HS-5 (cell line): ENCODE measurements at places on chromosomes 16 and 17.

DNA sequence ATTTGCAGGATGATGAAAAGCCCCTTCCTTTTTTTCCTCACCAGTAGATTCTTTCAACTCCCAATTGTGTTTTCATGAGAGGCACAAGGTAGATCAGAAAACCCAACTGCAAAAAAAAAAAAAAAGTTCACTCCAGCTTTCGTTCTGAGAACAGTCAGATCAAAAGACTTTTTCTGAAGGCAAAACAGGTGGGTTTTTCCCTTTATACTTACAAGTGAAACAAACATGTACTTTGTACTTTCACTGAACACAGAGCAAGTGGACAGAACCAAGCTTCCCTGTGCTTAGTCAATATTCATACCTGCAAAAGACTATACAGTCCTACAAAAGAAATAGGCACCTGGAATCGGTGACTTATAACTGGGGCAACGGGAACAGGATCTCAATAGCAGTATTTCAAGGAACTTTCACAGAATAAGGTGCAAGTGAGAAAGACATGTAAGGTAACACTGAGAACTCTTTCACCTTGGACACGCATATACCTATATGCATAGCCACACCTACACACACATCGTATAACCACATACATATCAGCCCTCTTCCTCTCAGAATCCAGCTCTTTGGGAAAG, 54.1 kb downstream of the TOX3 start:
- no peak for DNase-seq

DNA sequence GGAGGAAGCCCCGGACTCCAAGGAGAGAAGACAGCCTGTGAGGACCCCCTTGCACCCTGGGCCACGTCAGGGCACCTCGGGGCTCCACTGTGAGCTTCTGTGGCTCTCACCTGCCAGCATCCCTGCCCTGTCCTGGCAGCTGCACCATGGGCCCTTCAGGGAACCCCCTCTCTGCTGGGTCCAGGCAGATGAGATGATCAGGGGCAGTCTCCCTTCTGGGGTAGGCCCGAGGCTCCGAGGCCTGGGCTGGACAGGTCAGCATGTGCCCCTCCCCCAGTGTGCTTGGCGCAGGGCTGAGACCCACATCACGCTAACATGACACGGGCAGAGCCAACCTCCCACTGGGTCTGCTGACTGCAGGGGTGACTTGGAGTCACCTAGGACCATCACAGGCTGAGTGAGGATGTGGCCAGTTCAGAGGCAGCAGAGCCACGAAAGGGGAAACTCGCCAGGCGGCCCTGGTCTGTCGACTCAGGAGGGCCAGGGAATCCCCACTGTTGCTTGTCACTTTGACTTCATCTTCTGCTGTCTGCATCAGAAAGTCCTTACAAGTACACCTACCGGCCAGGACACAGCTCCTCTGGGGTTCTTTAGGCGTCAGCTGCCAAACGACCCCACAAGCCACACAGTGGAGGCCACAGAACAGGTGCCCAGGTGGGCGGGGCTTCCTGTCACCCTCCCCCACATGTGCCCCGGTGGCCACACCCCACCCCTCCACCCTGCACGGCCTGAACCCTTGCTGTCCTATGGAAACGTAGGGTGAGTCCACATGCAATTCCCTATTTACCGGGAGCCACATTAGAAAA, 2.2 kb downstream of the GALNS start:
- DNase-seq = no peak

DNA sequence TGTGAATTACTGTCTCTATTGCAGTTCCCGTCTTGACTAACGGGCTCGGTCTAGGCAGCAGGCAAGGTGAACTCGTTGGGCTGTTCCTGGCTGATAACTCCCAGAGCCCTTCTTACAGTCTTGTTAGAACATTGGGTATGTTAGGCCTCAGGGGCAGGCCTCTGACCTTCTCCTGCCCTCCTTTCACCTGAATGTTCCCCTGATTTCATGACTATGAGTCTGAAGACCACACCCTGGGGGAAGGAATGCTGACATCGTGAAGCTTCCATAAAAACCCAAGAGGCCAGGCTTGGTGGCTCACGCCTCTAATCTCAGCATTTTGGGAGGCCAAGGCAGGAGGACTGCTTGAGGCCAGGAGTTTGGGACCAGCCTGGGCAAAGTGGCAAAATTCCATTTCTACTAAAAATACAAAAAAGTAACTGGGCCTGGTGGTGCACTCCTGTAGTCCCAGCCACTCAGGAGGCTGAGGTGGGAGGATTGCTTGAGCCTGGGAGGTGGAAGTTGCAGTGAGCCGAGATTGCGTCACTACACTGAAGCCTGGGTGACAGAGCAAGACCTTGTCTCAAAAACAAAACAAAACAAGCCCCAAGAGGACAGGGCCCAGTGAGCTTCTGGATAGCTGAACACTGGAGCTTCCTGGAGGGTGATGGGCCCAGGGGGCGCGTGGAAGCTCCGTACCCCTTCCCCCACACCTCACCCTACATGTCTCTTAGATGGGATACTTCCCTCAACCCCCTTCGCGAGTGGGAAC, 47.8 kb upstream of the FBXO47 start:
- no peak for DNase-seq

DNA sequence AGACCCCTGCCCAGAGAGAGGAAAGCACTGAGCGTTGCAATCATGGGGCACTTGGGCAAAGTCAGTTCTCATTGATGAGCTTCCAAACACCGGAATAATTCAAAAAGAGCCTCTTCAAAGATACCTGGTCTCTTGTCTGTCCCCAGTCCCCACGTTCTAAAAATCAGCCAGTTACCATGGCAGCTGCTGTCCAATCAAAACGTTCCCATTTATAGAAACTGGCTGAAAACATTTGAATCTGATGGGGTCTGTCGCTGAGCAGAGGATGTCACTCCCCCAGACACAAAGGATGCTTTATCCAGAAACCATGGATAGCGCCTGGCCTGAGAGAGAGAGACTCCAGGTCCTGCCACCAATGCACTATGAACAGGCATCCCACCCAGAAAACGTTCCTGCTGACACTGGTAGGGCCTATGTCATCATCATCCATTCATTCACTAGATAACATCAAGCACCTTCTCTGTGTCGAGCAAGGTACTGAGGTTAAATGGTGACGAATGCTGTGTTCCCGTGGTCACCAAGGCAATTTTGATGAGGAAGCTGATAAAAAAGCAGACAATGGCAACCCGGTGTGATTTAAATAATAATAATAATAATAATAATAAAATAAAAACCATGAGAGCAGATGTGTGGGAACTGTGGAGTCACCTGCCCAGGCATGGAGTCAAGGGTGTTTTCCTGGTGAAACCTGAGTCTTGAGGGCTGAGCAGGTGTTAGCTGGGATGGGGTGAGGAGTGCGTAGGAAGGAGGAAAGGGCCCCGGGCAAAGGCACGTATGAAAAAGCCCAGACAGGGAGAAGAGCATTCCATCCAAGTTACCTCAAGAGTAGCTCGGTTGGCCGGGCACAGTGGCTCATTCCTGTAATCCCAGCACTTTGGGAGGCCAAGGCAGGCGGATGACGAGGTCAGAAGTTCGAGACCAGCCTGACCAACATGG, 19.0 kb upstream of the CALB2 start:
- no peak for DNase-seq

DNA sequence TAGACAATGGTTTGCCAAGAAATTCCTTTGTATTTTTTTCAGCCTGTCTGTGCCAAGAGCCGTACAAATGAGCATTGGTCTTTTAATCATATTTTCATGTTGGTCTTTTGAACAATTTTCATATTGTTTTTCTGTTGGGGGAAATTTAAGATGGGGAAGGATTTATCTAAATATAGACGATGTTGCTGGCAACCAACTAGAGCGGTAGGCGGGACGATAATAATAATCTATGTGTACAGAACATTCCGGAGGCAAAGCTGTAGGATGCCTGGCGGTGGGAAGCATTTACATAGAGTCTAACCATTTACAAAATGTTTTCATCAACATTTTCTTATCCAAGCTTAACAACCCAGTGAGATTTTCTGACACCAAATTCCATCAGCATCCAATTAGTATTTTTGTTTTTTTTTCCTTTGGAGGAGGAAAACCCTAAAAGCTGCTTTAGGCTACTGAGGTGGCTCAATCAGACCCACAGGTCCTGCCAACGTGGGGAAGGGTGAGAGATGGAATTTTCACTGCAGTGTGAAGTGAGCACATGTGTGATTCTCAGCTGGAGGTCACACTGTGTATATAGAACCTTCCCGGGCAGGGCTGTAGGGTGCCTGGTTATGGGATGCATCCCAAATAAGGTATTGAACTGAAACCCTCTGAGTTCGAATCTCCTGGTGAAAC, 11.7 kb upstream of the SEC14L1 start:
- DNase-seq = no peak

GRCh38 chr17:15945527-15946191, 729 bp downstream of the ADORA2B start:
- DNase-seq = no peak

- DNase-seq = no peak
Observed at GRCh38 chr17:49959183-49959935, 9.6 kb upstream of the DLX4 start.

DNA sequence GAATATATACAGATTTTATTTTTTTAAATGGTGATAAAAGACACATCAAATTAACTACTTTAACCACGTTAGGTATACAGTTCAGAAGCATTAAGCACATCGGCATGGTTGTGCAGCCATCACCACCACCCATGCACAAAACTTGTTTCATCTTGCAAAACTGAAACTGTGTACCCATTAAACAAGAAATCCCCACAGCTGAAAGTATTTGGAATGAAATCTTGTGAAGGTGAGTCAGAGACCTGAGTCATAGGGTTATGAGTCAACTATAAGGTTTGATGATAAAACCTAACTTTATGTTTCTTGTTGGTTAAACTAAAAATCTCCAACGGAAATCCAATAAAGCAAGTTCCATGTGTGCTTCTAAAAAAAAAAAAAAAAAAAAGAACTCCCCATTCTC, 561.6 kb upstream of the PSMD7 start:
- DNase-seq = peak; percentile 82

- no peak for DNase-seq
Observed at GRCh38 chr17:49224198-49224996, 6.2 kb downstream of the PHOSPHO1 start.

DNA sequence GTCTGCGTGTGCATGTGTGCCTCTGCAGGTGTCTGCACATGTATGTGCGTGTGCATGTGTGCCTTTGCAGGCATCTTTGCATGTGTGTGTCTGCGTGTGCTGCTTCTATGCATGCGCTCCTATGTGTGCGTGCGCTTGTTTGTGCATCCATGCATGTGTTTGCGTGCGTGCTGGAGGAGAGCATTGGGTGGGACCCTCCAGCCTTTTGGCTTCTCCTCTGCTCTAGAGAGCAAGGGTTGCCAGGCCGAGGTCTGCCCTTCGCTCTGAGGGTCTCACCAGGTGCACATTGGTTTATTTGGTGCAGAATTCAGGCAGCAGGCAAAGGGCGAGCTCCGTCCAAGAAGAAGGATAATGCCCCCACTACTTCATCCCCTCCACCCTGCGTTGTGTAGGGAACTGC, 1.1 kb upstream of the RAB40B start:
- no peak for DNase-seq

DNA sequence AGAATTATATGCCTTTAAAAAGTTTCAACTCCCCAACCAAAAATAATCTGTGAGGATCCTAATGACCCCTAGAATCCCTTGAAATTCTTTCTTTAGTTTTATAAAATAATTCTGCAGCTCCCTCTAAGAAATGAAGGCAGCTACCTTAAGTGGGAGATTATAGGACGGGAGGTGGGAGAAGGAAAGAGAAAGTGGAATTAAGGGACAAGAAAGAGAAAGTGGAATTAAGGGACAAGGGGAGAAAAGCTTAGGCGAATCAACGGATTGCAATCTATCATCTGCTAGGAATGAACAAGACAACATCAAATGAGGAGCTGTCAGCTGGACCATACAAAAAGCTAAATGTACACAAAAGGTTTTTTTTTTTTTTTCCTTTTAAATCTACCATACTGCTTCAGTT, 262.0 kb downstream of the ZFHX3 start:
- DNase-seq = no peak

DNA sequence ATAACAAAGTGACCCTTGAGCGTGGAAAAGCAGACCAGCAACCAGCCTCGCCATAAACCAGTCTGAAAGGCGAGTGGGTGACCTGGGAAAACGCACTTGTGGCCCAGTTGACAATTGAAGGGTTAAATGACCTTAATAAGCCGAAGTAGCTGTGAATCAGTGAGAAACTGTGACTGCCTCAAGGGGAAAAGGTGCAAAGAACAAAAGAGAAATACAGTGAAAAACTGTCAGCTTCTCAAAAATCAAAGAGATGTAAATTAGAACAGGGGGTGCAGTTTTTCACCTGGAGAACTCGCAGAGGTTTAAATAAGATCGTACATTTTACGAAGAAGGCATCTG, 124.1 kb downstream of the CMIP start:
- DNase-seq = no peak

GRCh38 chr16:69327585-69328310, 2.6 kb downstream of the PDF start:
- no peak for DNase-seq

DNA sequence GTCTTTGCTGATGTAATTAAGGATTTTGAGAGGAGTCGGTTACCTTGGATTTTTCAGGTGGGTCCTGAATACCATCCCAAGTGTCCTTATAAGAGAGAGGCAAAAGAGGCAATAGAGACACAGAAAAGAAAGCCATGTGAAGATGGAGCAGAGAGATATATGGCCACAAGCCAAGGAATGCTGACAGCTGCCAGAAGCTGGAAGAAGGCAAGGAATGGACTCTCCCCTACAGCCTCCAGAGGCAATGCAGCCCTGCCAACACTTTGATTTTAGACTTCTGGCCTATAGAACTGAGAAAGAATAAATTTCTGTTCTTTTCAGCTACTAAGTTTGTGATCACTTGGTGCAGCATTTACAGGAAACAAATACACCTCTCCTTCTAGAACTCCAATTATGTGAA, 8.2 kb upstream of the RNFT1 start:
- DNase-seq = no peak

DNA sequence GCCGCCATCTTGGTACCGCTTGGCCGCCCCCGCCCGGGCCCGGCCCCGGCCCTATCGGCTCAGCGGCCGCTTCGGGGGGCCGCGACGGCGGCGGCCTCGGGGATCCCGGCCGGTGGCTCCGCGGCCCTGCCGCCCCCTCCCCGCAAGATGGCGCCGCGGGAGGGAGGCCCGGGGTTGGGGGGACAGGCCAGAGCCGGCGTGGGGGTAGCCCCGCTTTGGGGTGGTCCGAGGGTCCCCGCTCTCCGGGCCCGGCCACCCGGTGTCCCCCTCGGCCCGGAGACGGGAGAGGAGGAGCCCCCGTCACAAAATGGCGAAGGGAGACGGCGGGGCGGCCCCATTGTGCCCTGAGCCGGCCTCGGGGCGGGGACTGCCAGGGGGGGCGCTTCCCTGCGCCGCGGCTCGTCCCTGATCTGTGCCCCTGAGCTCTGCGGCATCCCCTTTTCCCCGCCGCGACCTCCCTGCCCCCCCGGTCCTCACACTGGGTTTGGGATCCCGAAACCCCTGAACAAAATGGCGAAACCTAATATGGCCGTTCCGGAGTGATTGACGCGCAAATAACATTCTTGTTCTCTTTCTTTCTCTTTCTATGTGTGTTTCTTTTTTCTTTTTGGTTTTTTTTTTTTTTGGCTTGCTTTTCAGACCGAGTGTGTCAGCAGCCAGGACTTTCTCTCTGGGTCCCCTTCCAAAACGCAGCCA, 986 bp downstream of the HAPSTR1 start:
- no peak for DNase-seq
